NCI-H446 treated with DMSO at 0.1 percent for 48 hours (cell line): ENCODE measurements at places on chromosomes 2 and 18.
A peak's percentile ranks its signal among the peaks of the same experiment; 100 is the strongest.

GRCh38 chr2:8431446-8432125 lies 250.3 kb upstream of the ID2 start:
- no peak for DNase-seq

- DNase-seq = no peak
Measured at GRCh38 chr2:95514718-95515117, 30.2 kb upstream of the TRIM43B start.

GRCh38 chr2:164824872-164825271 lies 16.8 kb downstream of the COBLL1 start:
- no peak for DNase-seq

DNA sequence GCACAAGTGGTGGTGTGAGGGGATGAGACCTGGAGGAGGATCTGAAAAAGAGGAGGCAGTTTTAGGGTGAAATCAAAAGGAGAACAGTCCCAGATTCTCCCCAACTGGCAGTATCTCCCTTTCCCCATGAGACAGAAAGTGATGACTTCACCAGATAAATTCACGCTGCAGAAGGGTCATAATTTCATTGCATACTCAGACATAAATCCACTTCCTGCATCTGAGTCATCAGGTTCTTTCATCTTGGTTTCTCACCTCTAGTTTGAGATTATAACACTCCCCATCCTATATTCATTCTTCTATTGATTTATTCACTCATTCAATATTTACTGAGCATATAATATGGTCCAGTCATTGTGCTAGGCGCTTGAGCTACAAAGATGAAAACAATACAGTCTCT lies 64.7 kb downstream of the CCDC148 start:
- DNase-seq = no peak

GRCh38 chr2:106165561-106165960 lies 28.5 kb downstream of the UXS1 start:
- no peak for DNase-seq

DNA sequence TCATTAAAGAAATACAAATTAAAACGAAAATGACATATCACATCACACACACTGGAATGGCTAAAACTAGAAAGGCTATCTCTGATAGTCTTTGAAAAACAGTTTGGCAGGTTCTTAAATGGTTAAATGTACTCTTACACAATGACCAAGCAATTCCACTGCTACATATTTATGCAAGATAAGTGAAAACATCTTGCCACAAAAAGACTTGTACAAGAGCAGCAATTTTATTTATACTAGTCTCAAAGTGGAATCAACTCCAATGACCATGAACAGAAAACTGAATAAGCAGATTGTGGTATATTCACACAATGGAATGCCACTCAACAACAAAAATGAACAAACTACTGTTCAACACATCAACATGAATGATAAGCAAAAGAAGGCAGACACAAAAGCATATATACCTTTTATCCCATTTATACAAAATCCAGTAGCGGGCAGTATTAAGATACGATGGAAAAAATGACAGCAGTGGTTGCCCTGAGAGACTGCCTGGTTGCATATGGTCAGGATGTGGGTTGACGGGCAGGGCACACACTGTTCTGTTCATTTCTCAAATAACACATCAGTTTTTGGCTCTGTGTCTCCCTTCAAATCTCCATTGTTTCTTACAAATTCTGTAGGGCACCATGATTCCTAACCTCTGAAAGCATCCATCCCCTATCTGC lies 25.4 kb downstream of the SP100 start:
- DNase-seq = no peak

GRCh38 chr18:8783335-8783993 lies 78.1 kb downstream of the MTCL1 start:
- DNase-seq = peak; percentile 77

- no peak for DNase-seq
Measured at GRCh38 chr2:9939587-9940485, 11.7 kb upstream of the GRHL1 start.

DNA sequence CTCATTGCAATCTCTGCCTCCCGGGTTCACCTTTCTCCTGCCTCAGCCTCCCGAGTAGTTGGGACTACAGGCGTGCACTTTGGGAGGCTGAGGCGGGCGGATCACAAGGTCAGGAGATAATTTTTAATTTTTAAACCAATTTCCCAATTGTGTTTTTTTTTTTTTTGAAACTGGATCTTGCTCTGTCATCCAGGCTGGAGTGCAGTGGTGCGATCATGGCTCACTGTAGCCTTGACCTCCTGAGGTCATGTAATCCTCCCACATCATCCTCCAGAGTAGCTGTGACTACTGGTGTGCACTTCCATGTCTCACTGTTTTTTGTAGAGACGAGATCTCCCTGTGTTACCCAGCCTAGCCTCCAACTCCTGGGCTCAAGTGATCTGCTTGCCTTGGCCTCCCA lies 49.3 kb downstream of the GLS start:
- DNase-seq = no peak

DNA sequence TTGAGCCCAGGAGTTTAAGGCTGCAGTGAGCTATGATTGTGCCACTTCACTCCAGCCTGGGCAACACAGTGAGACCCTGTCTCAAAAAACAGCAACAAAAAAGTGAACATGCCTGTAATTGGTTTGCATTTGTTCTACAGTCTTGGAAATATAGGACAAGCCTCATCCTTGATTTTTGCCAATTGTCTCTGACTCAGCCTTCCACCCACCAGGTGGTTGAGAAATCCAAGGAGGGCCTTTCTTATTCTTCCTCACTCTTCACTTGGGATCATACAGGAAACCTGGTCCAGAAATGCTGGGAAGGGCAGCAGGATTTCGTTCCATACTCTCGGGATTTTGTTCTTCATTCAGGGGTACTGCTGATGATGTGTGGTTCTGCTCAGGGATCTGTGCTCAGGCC lies 94.6 kb downstream of the CDC42EP3 start:
- no peak for DNase-seq
